ENCODE measurements at places on chromosomes 5 and 9. TPM values are rescaled to one million over a fixed set of nuclear protein-coding genes. Genes with fewer than 3 reads are reported as not detected.

- no peak for DNase-seq
Measured at GRCh38 chr9:23423999-23424398, 402.0 kb downstream of the ELAVL2 start.

DNA sequence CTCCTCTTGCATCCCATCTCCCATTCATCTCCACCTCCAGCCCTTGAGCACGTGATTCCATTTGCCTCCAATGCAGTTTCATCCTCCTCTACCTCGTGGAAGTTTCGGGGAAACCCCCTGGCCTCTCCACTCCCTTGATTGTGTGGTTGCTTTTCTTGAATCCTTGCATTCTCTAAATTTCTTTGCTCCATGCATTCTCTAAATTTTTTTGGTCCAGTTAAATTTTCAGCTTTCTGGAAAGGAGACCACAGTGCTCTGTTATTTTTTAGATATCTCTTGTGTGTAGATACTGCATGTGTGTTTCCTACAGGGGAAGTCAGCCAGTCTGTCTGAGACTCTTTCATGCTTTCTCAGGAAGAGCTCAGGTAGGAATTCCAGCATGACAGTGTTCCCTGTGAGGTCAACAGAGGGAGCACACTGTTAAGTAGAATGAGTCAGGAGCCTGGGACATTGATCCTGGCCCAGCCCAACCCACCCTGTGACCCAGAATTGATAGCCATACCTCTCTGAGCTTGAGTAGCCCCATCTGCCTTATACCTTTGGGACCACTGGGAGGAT lies 52.8 kb downstream of the AMBP start:
- DNase-seq: no peak

- DNase-seq: no peak
Measured at GRCh38 chr9:73548201-73548600, 396.5 kb downstream of the ANXA1 start.

GRCh38 chr9:130159915-130160670 lies 12.1 kb upstream of the NCS1 start:
- no peak for DNase-seq

DNA sequence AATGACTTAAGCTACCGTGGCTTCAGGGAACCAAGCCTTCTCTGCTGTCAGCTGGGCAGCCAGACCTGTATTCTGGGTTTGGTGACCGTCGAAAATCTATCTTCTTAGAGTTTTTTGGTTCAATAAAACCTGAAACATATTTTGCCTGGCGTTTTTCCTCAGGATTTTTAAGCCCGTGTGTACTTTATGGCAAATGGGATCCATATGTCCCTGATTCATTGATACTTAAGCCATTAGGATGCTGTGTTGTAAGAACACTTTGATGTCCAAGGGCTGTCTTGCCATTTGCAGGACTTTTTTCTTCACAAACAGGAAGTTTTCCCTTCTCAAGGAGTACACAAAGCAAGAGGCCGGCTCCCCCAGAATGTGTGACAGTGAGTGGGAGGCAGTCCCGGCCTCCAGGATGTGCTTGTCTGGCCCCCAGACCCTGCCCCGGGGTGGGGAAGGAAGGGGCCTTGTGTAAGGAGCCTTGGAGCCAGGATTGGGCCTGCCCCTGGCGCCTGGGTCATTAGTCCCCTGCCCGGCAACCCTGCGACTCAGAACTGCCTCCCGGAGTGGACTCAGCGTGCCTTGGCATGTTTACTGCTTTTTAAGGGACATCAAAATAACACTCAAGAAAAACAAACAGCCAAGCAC lies 83.4 kb upstream of the SMIM23 start:
- DNase-seq: no peak

DNA sequence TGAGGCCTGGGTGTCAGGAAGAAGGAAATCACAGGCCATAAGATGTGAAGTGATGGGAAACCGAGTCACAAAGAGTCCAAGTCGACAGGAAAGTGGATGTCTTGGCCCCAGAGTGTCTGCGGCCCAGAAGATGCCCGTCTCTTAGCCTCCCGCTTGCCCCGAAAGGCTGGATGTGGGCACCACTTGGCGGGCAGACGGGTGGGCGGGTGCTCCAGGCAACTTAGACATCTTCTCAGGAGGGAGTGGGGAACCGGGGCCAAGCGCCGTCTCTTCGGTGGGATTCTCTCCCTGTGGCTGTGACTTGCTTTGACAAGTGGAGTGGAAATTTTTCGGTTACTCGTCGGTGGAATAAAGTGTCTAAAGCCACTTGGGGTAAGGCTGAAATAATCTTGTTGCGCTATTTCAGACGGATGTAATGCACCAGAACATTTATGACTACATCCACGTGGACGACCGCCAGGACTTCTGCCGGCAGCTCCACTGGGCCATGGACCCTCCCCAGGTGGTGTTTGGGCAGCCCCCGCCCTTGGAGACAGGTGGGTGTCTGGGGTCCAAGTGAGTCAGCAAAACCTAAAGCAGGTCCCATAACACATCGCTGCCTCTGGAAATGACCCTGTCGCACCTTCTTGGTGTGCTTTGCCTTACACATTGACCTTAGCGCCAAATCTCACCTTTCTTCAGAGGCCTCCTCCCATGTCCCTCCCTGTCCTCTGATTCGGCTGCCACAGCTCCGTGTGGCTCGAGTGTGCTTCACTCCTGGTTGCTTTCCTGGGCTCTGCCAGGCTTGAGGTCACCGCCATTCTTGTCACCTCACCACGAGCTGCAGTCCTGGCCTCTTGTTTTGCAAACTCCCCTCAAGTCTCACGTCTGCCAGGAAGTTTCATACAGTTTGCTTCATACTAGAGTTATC lies 20.4 kb upstream of the EXOC3 start:
- no peak for DNase-seq

- DNase-seq: no peak
Measured at GRCh38 chr5:106940301-106940846, 730.4 kb downstream of the EFNA5 start.

GRCh38 chr5:89065919-89066318 lies 182.9 kb upstream of the MEF2C start:
- peak; percentile 70 for DNase-seq

DNA sequence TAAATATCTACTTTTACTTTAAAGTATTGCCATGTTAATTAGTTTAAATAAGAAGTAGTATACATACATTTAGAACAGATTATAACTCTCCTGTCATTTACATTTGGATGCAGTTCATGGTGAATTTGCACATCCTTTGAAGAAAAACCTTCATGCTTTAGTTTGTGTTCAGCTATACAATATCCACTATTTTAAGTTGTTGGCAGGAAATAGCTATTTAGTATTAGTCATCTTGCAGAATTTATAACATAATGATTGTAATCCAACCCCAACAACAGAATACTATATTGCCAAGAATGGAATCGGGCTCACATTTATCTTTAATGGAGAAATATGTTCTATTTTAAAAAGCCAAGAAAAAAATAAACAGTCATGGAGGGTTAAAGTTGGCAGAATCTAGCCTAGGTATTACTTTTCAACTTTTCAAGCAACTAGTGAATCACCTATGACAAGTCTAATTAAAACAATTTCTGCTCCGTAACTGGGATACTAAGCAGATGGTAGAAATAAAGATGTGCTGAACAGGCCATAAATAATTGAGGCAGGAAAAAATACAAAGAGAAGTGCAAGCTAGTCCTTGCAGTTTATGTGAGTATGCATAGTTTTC lies 1170.6 kb upstream of the NUDT12 start:
- peak; percentile 22 for DNase-seq

- DNase-seq: peak; percentile 94
Measured at GRCh38 chr9:125493881-125494652, 212.9 kb downstream of the MAPKAP1 start.

DNA sequence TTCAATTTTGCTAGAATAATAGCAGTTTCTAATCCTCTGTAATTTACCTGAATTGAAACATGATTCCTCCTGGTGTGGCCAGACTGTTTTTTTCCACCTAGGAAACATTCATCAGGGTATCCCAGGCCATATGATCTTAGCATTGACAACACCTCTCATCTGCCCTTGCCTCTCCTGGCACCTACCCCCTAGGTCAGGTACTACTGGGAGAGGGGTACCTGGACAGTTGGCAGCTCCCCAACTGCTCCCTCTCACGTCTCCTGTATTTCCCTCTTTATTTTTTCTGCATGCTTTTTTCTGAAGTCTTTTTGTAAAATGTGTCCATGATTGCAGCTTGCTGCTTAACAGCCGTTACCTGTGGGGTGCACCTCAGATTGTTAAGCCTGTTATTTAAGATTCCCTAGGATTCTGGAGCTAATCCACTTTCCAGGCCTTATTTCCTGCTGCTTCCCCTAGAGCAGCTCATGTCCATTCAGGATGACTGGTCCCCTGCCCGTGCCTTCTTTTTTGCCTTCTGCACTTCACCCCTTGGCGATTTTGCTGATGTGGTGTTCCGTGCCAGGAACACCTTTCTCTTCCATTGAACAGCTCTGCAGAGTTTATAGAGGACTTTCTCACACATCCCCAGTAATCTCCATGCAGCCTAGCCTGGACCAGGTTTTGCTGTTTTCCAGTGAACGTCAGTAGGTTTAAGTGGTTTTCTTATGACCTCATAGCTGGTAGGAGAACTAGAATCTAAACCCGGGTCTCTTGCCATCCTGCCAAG lies 33.6 kb downstream of the SNX30 start:
- peak; percentile 44 for DNase-seq

DNA sequence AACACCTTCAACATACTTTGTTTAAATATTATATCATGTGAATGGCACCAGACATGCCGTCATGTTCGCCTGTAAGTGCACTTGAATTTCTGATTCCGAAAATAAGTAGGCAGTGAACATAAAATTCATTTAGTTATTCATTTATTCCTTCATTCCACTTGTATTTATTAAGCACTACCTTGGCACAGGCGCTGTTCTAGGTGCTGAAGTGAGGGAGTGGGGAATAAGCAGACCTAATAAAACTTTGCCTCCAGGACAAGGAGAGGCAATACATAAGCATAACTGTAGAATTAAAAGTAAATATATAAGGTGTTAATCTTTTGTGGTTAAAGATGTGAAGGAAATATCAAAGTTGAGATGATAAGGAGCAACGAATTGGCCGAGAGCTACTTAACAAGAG lies 297.4 kb downstream of the TENT4A start:
- DNase-seq: no peak

The TRAF1 gene
- total RNA-seq: 12.5 TPM

The TTC23L gene
- total RNA-seq: 0.72 TPM

The GRM6 gene
- 0.96 TPM for total RNA-seq

The SPATA31D4 gene
- total RNA-seq: 1.7 TPM

Data from umbilical cord (tissue), 2 donors.